Inflammatory macrophage treated with lipopolysaccharide for 1 hour (primary cell): ENCODE measurements at places on chromosomes 4 and X.

DNA sequence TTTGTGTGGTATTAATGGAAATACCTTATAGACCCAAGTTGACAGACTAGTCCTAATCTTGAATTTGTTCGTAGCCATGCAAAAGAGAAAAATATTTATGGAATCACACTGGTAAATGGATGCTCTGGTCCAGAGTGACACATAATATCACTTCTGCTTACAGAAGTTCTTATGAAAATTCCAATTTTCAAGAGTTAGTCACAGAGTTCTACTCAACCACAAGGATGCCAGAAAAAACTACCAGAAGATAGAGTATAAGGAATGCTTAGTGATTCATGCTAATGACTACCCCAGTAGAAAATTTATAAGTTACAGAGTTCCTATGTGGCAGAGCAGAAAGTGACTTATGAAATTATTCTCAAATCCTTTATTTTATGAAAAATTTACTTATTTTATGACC lies 1384.8 kb downstream of the FAM133A start:
- DNase-seq: no peak

- DNase-seq: no peak
Measured at GRCh38 chr4:118114720-118115119, 80.4 kb downstream of the NDST3 start.

DNA sequence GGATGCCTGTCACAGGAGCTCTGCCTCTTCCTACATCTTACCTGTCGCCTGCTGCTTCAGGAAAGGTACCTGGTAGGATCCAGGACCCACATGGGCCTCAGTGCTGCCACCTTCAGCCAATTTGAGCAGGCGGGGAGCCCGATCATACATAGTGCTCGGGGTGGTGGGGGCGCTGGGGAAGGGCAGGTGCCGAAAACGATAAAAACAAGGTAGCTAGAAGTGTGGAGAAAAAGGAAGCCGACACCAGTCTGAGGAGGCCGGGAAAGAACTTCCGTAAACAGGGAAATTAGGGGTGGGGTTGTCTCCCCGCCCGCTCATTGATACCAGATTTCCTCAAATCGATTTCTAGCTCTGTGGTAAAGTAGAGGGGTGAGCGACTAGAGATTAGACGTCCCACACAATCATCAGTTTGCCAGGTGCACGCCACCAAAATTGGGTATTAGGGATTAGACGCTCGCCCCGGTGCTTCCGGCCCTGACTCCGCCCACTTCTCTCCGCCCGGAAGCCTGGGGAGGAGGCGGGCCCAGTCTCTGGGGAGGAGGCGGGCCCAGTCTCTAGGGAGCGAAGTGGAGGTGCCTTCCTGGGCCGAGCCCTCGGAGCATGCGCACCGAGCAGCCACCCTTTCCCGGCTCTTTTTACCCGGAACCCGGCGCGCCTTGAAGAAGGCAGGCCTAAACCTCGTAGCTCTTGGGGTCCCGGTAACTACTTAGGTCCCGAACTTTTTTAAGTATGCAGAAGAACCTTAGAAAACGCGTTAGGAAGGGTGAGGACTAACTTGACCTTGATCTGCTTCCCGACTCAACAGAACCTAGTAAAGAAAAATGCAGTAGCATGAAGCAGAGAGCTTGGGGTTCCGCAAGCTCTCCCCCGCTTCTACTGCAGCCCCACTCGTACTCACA lies at the start of gene STPG2:
STPG2 (minus strand) TSS at position 476 of the 899 bp plus-strand sequence.
- peak; percentile 92 for DNase-seq

GRCh38 chrX:39821709-39822095 lies 276.1 kb downstream of the BCOR start:
- DNase-seq: no peak

DNA sequence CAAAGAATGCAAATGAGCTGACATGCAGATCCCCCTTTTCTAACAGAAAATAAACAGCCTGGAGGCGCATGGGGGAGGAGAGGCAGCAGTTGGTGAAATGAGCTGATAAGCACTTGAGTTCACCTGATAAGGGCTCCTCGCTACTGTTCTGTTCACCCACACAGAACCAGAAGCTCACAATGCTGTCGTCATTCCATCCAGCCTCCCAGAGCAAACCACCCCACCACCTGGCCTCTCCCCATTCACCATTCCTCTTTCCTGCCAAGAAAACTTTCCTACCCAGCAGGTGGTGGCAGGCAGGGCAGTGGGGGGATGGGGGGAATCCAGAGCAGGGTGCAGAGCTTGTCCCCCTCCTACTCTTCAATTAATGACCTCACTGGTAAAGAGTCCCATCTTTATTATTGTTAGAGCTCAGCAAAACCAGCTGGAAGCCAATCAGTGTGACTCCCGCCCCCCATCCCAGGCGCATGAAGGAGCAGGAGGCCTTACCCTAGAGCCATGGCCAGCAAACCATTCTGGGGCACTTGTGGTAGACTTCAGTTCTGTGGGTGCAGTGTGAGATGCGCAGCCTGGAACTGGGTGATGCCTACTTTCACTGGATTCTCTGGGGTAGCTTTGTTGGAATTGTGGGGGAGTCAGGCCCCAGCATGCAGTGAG lies 350.3 kb downstream of the ZIC3 start:
- no peak for DNase-seq

GRCh38 chr4:11079171-11079570 lies 349.5 kb downstream of the HS3ST1 start:
- no peak for DNase-seq

- no peak for DNase-seq
Measured at GRCh38 chr4:69832326-69833030, 27.5 kb downstream of the SULT1E1 start.

- DNase-seq: no peak
Measured at GRCh38 chrX:47187106-47187677, 6.4 kb upstream of the UBA1 start.

DNA sequence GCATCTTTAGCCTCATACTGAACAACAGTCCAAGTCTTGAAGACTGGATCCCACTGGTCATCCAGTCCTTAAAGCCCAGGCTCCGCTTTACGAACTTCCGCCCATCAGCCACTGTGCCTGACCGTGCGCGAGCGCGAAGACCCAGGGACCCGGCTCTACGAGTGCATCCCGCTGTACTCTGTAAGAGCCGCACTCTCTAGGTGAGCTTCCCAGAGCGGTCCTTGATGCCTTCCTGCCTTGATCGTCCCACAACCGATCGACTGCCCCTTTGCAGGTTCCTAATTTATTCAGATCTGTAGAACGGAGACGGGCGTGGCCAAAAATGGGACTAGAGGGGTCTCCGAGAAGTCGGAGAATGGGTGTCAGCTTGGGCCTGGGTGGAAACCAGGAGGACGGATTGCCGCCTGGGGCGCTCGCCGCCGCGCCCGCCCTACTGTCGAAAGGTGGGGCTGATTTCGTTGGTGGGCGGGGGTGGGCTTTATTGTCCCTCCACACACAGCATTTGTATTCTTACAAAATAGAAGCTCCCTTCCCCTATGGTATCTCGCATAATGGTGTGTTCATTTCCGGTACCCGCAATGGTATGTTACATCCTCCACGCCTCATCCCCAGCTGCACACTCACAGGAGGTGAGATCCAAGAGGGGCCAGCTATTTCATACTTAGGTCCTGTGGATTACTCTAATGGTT lies 42.3 kb upstream of the FAM156A start:
- DNase-seq: no peak

GRCh38 chr4:70993181-70994068 lies at the start of gene DCK:
Gene DCK, plus strand, starts transcription at chr4:70993649. Its CDS starts 187 bp downstream, at chr4:70993836.
- DNase-seq: peak; percentile 90

GRCh38 chr4:4724321-4724720 lies 135.1 kb upstream of the MSX1 start:
- no peak for DNase-seq

DNA sequence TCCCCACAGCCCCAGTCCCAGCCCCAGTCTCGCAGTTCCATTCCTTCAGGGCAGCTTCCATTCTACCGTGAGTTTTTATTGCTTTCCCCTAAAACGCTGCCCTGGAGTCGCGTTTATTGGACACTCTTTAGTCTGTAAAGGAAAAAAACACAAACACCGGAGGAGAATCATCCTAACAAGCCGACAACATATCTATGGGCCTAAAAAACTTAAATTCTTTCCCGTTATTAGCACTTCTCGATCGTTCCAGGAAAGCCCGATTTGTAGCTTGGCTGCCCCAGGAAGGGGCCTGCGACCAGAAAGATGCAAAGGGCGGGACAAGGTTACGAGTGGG lies 178.5 kb downstream of the CBR4 start:
- no peak for DNase-seq

DNA sequence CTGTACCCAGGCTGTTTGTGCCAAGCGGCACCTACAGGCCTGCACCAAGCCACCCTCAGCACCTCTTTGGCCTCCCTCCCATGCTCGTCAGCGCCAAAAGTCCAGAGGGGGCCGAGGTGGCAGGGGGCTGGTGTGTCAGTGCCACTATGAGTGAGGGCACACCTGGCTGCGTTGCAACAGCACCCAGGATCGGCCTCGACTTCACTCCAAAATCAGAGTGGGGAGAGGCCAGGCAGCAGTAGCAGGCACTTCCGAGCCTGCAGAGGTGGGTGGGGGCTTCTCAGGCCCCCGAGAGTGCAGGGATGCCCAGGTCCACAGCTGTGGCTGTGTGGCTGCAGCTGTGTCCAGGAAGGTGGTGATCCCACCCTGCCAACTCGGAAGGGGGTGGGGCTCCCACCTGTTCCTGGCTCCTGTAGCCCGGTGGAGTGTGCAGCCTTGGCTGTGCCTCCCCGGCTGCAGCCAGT lies 58.5 kb downstream of the PPA2 start:
- DNase-seq: no peak

- no peak for DNase-seq
Measured at GRCh38 chr4:66855956-66856355, 689.3 kb downstream of the CENPC start.

DNA sequence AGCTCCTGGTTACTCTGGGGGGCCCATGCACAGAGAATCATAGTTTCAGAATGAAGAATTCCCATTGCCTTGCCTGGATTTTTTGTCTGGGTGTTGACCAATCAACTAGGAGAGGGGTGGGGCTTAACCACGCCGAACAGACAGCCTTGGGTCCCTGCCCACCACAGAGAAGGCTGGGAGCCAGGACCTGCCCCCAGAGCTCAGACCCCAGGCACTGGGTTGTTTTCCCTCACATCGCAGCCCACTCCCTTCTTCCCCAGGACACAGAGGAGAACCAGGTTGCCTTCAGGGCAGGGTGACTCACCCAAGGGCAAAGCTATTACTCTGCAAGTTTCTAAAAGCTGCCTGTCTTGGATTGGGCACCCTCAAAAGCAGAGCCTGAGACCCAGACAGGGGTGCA lies 23.3 kb upstream of the CRMP1 start:
- no peak for DNase-seq

- no peak for DNase-seq
Measured at GRCh38 chrX:12118134-12118533, 20.1 kb upstream of the FRMPD4 start.

DNA sequence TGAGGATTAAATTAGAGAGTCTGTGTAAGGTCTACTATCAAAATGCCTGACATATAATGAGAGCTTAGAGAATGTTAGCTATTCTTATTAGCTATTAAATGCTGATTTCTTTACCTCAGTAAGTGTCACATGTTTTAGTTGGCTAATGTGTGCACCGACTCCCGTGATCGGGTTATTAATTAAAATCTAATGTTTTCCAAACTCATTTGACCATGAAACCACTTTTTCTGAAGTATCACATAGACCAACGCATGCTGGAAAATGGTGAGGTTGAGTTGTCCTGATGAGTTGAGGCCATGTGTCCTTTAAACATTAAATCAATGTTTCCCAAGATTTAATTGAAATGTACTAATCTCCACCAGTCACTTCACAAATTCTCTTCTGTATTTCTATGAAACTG lies 84.8 kb upstream of the C1QTNF7 start:
- no peak for DNase-seq

GRCh38 chrX:154890990-154891639 lies 5.0 kb downstream of the F8A1 start:
- no peak for DNase-seq

- DNase-seq: no peak
Measured at GRCh38 chrX:56130031-56130430, 102.1 kb upstream of the KLF8 start.

DNA sequence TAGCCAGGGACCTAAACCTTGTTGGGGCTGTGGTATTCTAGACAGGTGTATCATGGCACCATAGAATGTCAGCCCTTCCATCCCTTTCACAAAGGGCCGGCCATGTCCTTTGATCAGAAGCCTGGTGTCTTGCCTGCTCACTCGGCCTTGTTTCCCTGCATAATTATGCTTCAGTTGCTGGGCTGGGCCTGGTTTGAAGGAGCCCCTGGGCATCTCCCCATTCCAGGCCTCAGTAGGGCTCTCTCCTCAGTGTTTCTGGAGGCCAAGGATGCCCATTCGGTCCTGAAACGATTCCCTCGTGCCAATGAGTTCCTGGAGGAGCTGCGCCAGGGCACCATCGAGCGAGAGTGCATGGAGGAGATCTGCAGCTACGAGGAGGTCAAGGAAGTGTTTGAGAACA lies 4.5 kb downstream of the PRRG3 start:
- no peak for DNase-seq

DNA sequence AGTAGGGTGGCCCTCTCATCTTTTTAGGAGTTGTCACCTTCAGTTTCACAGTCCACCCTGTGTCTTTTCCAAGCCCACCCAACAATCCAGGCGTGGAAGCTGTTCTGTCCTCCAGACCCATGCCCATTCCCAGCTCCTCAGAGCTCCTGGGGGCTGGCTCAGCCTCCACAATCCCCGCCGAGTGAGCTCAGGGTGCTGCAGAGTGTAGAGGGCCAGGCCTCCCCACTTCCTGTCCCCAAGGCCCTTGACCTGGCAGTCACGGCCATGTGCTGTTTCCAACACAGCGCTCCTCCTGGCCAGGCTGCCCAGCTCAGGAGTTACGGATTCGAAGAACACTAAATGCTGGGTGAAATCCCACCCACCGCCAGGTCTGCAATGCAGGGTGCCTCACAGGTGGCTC lies 31.8 kb downstream of the PDHA1 start:
- DNase-seq: no peak

GRCh38 chrX:53088136-53088974 lies 5.6 kb upstream of the KANTR start:
- no peak for DNase-seq

- no peak for DNase-seq
Measured at GRCh38 chr4:76339364-76339763, 32.8 kb downstream of the STBD1 start.

- no peak for DNase-seq
Measured at GRCh38 chr4:113293043-113293560, 243.6 kb downstream of the ANK2 start.

GRCh38 chr4:6124386-6125102 lies 75.8 kb downstream of the JAKMIP1 start:
- DNase-seq: no peak

DNA sequence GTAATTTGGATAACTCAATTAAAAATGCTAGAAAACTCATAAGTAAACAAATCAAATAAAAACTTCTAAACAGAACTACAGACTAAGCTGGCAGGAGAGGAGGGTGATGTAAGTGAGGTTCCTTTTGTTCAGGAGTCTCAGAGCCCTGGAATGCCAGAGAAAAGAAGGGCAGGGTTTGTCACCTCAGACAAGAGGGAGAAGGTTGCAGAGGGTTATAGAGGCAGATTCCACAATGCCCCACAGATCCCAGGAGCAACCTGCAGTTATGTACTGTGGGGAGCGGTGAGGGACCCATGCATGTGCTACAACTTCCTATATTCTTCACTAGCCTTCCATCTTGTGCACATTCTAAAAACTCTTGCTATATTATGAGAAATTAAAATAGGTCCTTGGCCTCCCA lies 129.7 kb downstream of the CFAP299 start:
- DNase-seq: no peak

GRCh38 chr4:76515975-76516843 lies 81.2 kb downstream of the SHROOM3 start:
- DNase-seq: peak; percentile 62

GRCh38 chr4:138751309-138751708 lies 264.3 kb upstream of the NOCT start:
- no peak for DNase-seq
